Astrocyte of the cerebellum (primary cell): ENCODE measurements at places on chromosomes 4 and X.

- DNase-seq = no peak
These were observed 24.7 kb downstream of the SH3KBP1 start for GRCh38 chrX:19862634-19863211.

- DNase-seq = peak; percentile 68
These were observed 304.4 kb upstream of the SLIT2 start for GRCh38 chr4:19947349-19947748.

- DNase-seq = no peak
These were observed 10.7 kb downstream of the PNMA6F start for GRCh38 chrX:153310901-153311300.

GRCh38 chr4:186765673-186766546 is 42.3 kb upstream of the FAT1 start:
- no peak for DNase-seq

- DNase-seq = no peak
These were observed 27.8 kb upstream of the WWC2 start for GRCh38 chr4:183071222-183071621.

- DNase-seq = no peak
These were observed 71.5 kb downstream of the FRYL start for GRCh38 chr4:48708610-48709009.

- no peak for DNase-seq
These were observed 12.3 kb upstream of the DDX53 start for GRCh38 chrX:22987452-22987851.

GRCh38 chr4:99013402-99013843 is 17.9 kb downstream of the METAP1 start:
- DNase-seq = no peak

DNA sequence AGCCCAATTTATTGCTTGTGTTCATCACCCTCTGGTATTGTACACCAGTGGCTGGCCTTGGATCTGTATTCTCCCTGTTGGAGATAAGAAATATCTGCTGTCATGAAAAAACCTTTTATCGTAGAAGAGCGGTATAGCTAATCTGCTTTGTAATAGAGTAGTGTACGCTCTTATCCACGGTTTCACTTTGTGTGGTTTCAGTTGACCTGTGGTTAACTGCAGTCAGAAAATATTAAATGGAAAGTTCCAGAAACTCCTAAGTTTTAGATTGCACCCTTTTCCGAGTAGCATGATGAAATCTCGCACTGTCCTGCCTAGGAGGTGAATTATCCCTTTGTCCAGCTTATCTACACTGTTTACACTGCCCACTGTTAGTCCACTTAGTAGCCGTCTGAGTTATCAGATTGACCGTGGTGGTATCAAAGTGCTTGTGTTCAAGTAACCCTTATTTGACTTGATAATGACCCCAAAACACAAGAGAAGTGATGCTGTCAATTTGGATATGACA is 42.4 kb downstream of the KDM6A start:
- DNase-seq = no peak

DNA sequence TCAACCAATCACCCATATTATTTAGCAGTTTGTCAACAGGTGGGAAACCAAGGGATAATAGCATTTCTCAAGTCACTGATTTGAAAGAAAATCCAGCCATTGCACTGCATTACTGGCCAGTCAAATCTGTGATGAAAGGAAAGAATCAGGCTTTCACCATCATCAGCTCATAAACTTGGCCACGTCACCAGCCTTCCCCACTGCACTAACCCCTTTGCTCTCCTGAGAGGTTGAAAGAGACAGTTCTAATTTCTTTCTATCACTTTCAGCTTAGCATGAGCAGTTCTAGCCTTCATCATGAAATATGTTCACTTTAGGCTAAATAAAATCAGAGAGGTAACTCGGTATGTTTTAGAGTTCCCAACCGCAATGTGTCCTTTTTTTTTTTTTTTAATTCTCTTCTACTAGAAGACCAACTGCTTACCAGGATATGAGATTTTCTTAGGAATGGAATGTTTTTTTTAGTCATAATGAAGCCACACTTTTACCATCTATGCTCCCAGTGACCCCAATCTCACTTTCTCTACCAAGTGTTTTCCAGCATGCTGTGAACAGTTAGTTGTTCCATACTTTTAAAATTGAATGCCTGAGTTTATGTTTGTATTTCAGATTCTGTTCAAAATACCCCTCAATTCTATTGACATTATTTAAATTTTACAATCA is 55.7 kb upstream of the SLC7A11 start:
- no peak for DNase-seq

GRCh38 chr4:44760142-44760898 is 34.0 kb upstream of the GNPDA2 start:
- DNase-seq = peak; percentile 20

- no peak for DNase-seq
These were observed 71.5 kb upstream of the HPRT1 start for GRCh38 chrX:134388161-134389109.

- DNase-seq = no peak
These were observed 3.2 kb downstream of the CXorf38 start for GRCh38 chrX:40644176-40644575.

- DNase-seq = no peak
These were observed 14.5 kb downstream of the CDS1 start for GRCh38 chr4:84597450-84597849.

- peak; percentile 28 for DNase-seq
These were observed at the start of gene AR for GRCh38 chrX:67543818-67544217. Gene AR, plus strand, starts transcription at chrX:67544021. Its CDS starts 1,126 bp downstream, at chrX:67545147.

DNA sequence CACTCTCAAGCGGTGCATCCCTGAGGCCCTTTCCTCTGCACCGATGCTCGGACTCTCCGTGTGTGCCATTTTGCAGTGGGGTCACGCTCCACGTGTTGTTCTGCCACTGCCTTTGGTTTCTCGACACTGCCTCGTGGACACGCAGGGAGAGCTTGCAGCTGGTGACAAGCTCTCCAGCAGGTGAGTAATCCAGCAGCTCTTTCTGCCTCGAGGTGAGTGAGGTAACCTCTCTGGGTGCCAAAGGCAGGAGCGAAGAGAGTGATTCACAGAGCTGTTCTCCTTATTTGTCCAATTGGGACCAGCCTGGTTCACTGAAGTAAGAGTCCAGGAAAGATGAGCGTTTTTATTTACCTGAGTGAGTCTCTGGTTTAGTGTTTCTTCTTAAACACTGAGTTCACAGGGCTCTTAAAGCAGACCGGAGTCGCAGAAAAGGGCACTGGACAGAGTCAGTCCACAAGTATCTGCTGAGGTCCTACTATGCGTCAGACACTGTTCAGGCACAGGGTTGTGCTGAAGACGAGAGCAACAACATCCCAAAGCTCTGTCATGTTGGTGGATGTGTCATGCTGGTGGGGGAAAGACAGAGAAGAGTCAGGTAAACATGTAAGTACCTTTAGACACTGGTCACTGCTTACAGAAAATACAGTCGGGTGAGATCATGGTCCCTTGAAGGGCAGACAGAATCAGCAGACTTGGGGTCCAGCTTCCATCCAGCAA is 61.8 kb downstream of the FHDC1 start:
- no peak for DNase-seq

DNA sequence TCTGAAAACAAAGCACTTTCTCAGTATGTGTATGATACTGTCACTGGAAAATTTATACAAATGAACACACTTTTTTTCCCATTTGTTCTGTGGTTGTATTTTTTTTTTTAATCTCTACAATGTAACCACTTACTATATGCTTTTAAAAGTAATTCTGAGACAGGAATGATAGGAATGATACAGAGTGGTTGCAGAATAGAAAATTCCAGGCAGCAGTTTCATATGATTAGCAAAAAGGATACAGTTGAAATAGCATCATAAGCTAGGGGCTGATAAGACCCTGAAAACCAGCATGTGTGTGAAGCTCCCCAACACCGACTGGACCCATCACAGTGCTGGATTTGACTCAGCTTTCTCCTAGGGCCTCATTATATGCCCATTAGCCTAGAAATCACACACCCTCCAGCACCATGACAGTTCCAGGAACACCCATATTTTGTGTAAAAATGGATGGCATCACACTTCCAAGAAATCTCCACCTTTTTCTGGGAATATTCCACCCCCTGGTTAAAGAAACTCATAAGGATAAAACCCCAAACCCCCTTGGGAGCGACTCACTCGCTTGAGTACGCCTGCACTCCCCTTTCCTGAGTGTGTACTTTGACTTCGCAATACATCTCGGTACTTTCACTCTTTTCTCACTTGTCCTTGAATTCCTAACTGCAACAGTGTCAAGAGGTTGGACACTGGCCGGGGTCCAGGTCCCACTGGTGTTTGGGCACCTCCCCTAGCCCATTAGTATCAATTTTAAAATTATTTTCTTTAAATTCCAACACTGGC is 77.4 kb upstream of the AGA start:
- DNase-seq = no peak
